ENCODE measurements at places on chromosomes 16 and 17. TPM values are rescaled to one million over a fixed set of nuclear protein-coding genes. Genes with fewer than 3 reads are reported as not detected.

Gene FOXN1
- 0.50 TPM for total RNA-seq

Gene TP53TG3
- 25.7 TPM for total RNA-seq

Gene FASN
- 76.2 TPM for total RNA-seq

Gene ZNF385C
- 26.6 TPM for total RNA-seq

Gene RBFOX1
- total RNA-seq = 1.1 TPM

GRCh38 chr16:84414789-84415326 lies 46.5 kb downstream of the ATP2C2 start:
- DNase-seq = peak; percentile 18
- H3K36me3 ChIP-seq = no peaks in the 10 kb centered on the region
- H3K27me3 ChIP-seq = no peaks in the 10 kb centered on the region
- H3K4me3 ChIP-seq = no peak overlapping the region

- peaks cover 17% of the 10 kb centered on the region for H3K4me1 ChIP-seq
- no peaks in the 10 kb centered on the region for H3K27me3 ChIP-seq
- no peak overlapping the region for H3K4me3 ChIP-seq
- DNase-seq = no peak
Measured at GRCh38 chr16:1779234-1779701, 3.1 kb downstream of the SPSB3 start.

DNA sequence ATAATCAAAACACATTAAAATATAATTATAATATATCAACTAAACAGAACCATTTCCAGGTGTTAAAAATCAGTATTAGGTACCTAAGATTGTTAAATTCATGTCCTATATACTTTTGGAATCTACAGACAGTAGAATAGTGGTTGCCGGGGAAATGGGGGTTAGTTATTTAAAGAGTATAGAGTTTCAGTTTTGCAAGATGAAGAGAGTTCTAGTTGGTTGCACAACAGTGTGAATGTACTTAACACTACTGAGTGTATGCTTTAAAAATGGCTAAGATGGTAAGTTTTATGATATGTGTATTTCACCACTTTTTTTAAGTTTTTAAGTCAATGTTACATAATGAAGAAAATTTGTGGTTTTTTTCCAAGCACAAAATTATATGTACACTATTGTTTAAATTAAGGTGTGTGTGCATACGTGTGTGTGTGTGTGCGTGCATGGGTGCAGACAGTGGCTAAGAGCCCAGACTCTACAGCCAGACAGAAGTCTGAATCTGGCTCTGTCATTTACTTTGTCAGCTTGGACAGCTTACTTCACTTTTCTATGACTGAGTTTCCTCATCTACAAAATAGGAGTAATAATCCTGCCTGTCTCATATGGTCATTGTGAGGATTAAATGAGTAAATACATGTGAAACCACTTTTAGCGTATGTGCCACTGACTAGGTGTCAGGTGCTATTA lies 25.3 kb upstream of the PHAF1 start:
- no peaks in the 10 kb centered on the region for H3K36me3 ChIP-seq
- no peak overlapping the region for H3K4me3 ChIP-seq
- DNase-seq = no peak
- no peaks in the 10 kb centered on the region for H3K27me3 ChIP-seq
- no peaks in the 10 kb centered on the region for H3K4me1 ChIP-seq

- no peak overlapping the region for H3K4me3 ChIP-seq
- no peak overlapping the region for H3K27ac ChIP-seq
- H3K27me3 ChIP-seq = no peaks in the 10 kb centered on the region
- no peak for DNase-seq
Measured at GRCh38 chr17:72631568-72631948, 460.9 kb downstream of the SLC39A11 start.
